GM04503 (cell line): ENCODE measurements at places on chromosomes 12 and 14.

- DNase-seq = no peak
Measured at GRCh38 chr12:21607701-21608100, 3.1 kb upstream of the GYS2 start.

GRCh38 chr12:46414591-46415268, 42.2 kb upstream of the SLC38A2 start:
- no peak for DNase-seq

DNA sequence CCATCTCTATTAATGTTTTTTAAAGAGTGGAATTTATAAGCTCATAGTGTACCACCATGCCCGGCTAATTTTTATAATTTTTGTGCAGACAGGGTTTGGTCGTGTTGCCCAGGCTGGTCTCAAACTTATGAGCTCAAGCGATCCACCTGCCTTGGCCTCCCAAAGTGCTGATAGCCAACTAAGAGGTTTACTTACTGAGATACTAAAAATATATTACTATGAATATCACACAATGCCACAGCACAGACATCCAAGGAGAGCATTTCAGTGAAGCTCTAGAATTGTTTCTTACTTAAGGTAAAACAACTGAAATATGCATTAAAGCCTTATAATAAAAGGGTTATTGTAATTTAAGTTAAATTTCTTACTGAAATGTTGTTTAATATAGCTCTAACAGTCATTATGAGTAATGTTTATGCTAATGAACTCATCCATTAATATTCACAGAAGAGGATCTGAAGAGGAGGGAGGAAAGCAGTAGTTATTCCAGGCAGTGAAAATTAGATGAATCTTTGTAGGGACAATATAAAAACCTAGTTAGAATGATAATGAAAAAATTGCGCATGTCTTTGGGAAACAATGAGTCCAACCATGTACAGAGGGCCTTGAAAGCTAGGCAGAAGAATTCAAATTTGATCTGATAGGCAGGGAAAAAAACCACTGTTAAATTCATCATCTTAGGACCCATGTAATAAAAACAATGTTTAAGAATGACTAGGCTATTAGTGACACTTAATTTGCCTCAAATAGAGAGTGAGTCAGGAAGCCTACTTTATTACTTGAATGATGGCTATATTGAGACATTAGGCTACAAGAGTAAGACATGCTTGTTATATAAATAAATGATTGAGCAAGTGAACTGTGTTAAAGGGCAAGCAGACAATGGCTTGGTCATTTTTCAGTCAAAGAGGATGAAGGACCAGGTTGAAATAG, 99.2 kb downstream of the SLC41A2 start:
- DNase-seq = no peak

DNA sequence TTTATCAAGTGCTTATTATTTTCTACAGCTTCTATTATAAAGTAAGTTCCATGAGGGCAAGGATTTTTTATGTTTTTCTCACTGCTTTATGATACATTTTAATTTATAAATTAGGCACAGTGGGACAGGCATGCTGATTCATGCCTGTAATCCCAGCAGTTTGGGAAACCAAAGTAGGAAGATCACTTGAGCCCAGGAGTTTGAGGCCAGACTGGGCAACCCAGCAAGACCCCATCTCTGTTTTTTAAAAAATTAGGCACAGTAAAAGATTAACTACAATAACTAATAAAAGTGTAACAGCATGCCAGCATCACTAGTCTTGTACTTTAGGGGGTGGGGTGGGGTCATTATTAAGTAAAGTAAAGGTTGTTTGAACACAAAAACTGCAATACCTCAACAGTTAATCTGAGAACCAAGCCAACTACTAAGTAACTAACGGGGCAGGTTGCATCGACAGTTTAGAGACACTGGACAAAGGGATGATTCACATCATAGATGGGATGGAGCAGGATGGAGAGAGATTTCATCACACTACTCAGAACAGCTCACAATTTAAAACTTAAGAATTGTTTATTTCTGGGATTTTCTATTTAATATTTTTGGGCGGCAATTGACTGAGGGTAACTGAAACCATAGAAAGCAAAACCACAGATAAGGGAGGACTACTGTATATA, 119.5 kb downstream of the PLEKHA5 start:
- DNase-seq = no peak

GRCh38 chr12:12572659-12573058, 10.0 kb upstream of the DUSP16 start:
- no peak for DNase-seq

GRCh38 chr14:72591391-72591790, 302.5 kb downstream of the DPF3 start:
- DNase-seq = no peak

GRCh38 chr14:64763801-64764621, 59.8 kb downstream of the PLEKHG3 start:
- DNase-seq = no peak

- DNase-seq = no peak
Measured at GRCh38 chr12:67533159-67533558, 115.4 kb upstream of the DYRK2 start.

DNA sequence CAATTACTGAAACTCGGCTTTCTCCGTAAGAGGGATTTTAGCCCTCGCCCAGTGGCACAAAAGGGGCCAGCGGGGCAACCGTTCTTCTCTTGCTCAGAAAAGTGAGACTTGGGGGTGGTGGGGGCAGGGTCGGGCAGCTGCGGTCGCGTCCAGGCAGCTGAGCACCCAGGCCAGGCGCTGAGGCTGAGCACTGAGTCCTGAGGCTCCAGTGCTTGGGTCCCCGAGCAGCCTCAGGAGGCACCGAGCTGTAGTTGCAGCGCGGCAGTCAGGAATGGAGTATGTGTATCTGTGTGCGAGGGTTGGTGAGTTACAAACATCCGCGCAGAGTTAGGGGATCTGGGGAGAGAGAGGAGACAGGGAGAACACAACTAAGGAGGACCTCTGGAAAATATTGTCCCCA, 4.1 kb upstream of the HOXC6 start:
- DNase-seq = peak; percentile 18

- no peak for DNase-seq
Measured at GRCh38 chr14:69039288-69039628, 60.2 kb upstream of the ACTN1 start.

DNA sequence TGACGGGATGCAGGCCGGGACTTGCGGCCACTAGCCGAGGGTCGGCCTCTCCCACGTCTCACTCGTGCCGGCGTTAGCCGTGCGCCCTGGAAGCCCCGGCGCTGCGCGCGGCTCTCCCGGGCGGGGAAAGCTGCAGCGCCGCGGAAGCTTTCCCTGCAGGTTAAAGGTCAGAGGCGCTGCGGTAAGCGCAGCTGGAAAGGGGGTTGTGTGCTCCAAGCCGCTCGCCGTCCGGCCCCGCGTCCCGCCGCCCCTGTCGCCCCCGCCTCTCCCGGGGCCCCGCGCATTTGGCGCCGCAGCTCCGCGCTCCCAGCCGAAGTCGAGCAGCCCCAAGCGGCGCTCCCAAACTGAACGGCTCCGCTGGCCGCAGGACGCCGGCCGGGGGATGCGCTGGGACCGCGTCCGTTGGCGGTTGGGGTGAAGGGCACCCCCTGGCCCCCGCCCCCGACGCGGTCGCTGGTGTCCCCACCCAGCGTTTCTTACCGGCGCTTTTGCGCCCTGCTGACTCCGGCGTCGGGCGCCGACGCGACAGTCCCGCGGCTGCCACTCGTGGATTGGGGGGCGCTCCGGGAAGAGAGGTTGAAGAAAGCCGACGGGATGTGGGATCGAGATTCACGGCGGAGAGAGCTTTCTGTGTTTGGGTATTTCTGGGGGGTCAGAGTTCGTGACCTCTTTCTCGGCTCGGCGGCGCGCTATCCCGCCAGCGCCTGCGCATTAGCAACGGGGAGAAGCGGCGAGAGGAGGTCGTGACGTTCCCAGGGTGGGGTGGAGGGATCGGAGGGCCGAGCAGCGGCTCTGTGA, at the start of gene NR2C1:
TSS of gene NR2C1 (minus strand) at position 719 of the 798 bp plus-strand sequence. CDS start 6,234 bp downstream, outside the sequence.
- DNase-seq = peak; percentile 37

DNA sequence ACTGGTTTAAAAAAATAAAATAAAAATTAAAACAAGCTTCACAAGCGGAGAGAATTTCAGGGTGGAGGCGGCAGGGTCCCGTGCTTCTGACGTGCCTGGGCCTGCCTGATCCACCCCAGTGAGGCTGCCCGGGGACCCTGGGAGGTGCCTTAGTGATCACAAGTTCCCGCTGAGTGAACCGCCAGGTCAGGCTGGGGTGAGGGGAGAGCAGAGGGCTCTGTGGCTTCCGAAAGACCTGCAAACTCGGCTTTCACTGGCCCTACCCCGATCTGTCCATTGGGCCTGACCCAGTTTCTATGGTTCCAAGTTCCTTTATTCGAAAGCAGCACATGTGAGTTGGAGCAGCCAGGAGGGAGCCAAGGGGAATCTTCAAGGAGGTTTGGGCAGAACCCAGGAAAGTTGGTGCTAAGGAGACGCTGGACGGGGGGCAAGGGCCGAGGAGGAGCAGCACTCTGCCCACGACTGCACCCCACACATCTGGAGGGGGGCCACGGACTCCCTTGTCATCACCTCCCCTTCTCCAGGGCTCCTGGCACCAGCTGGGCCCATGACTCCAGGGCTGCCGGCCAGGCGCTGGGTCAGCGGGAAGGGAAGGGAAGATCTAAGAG, 12.9 kb downstream of the MMP14 start:
- DNase-seq = no peak

GRCh38 chr12:89250636-89251035, 101.7 kb downstream of the DUSP6 start:
- no peak for DNase-seq

- DNase-seq = no peak
Measured at GRCh38 chr12:52655251-52655650, 3.2 kb upstream of the KRT2 start.

DNA sequence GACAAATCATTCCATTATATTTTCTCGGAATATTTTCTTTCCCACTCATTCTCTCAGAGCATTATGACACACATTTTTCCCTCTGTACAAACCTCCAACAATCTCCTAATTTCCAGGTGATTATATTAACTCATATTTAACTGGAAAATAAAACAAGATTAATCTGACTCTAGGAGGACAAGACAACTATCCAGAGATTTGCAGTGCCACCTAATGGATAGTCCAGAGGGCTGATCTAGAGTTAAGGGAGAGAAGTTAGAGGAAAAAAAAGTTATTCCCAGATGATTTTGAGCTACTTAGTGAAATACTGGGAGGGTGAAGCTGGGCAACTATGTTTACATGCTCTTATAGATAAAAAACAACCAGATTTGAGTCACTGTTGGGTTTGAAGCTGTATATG, 161.7 kb downstream of the ALX1 start:
- DNase-seq = no peak

DNA sequence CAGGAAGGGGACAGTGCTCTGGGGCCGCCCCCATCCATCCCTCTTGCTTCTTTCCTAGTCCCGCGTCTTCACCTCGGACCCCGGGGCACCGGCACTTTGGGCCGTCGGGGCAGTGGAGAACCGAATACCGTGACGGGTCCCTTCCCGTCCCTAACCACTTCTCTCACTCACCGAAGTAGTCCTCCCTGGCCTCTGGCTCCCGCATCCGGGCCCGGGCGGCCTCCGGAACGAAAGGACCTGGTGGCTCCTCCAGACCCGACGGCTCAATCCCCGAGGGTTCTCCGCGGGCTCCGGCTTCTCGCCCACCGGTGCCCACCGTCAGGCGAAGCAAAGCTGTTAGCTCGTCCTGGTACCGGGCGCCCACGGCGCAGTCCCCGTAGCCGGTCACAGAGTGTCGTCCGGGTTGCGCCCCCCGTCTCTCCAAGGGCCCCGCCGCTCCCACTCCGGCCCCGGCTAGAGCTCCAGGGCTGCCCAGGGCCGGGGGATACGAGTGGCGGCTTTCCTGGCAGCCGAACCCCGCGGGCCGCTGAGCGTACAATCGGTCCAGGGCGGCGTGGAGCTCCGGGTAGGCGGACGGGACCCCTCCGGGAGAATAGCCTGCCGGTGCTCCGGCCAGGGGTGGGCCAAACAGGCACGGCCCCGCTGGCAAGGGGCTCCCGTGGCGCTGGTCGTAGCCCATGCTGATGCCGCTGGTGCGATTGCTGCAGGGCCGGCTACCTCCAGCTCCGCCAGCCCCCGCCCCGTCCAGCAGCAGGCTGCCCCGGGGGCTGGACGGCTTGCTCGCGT, 1.1 kb downstream of the AJUBA start:
- no peak for DNase-seq

DNA sequence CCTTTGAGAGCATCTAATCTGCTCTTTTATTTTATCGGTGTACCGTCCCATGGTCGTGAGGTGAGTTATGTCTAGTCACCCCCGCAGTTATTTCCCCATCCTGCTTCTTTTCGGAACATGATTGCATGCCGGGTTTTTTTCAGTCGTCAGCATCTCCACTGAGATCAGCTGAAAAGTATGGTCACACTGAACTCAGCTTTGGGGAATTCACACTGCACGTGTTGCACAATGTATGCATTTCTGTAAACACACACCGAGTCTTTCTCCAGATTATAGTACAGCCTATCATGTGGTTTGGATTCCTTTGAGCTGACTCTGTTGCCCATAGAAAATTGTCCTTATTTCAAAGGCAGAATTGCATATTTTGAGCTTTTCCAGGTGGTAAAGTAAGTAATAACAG, 24.6 kb downstream of the PLXNC1 start:
- peak; percentile 89 for DNase-seq

DNA sequence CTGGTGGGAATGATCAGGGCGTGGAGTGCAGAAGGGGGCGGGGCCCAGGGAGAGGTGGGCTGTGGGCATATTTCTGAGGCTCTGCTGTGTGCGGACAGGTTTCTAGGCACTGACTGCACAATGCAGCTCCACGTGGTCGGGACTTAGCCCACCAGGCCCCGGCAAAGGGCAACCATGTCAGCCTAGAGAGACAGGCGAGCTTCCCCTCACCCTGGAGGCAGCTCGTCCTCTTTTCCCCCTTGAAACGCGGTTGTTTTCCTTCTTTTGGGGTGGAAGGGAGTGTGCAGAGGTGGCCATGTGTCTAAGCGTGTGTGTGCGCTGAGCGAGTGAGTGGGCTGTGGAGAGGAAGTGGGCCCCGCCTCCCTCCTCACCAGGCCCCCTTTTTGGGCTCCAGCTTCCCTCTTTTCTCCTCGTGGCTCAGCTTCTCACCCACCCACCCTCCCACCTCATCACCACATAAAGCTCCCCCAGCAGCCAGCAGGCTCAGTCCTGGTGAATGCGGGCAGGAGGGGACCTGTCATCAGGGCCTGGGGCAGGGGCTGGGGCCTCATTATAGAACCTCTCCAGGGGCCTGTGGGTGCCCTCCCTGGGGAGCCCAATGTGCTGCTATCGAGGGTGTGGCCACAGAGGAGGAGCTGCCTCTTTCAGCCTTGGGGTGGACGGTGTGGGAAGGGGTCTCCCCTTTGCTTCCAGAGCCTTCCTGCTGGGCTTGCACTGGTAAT, 22.0 kb downstream of the LRTM2 start:
- no peak for DNase-seq

DNA sequence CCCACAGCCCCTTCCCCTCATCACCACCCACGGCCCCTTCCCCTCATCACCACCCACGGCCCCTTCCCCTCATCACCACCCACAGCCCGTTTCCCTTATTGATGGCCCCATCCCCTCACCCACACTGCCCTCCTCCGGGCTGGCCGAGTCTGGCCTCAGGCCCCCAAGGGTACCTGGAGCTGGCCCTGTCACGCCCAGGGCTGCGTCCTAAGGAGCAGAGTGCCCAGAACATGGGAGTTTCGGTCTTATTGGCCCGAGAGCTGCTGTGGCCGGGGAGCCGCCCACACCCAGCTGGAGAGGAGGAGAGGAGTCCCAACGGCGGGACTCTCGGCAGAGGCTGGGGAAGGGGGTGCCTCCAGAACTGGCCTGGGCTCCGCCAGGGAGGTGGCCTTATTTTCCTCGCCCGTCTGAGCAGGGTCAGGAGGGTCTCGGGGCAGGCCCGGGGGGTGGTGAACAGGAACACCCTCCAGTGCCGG, 182.3 kb downstream of the KIF26A start:
- DNase-seq = no peak

GRCh38 chr12:93714382-93714781, 37.2 kb downstream of the CRADD start:
- peak; percentile 85 for DNase-seq

GRCh38 chr14:75769047-75769685, 108.1 kb downstream of the TTLL5 start:
- DNase-seq = no peak
